ENCODE measurements at places on chromosomes 7 and 10.
A peak's percentile ranks its signal among the peaks of the same experiment; 100 is the strongest.

DNA sequence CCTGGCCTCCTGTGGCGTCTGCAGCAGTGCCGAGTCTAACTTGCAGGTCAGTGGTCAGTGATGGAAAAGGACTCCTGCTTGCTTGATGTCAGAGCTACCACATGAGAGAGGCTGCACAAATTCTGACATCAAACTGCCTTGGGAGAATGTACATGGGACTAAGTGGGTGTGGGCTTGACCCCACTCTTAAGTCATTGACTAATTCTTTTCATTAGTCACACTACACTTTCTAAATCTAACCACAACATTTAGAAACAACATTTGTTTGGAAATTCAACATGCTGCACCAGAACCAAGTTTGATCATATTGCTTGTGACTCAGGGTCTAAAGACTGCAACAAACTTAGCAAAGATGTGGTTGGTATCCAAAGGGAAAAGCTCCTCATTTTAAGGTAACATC, 24.4 kb upstream of the CDC14C start:
- DNase-seq = no peak

GRCh38 chr10:71238626-71239025, 26.3 kb downstream of the UNC5B start:
- no peak for DNase-seq

DNA sequence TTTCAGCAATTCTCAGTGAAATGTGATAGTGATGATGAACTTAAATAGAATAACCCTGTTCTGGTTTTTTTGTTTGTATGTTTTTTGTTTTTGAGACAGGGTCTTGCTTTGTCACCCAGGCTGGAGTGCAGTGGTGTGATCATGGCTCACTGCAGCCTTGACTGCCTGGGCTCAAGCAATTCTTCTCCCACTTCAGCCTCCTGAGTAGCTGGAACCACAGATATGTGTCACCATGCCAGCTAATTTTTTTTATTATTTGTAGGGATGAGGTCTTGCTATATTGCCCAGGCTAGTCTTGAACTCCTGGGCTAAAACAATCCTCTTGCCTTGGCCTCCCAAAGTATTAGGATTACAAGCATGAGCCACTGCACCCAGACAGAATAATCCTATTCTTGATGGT, 14.3 kb upstream of the COL17A1 start:
- DNase-seq = no peak

GRCh38 chr10:64091897-64092296, 570.7 kb downstream of the REEP3 start:
- DNase-seq = peak; percentile 9

- no peak for DNase-seq
Measured at GRCh38 chr10:124053971-124054370, 39.4 kb downstream of the CHST15 start.

DNA sequence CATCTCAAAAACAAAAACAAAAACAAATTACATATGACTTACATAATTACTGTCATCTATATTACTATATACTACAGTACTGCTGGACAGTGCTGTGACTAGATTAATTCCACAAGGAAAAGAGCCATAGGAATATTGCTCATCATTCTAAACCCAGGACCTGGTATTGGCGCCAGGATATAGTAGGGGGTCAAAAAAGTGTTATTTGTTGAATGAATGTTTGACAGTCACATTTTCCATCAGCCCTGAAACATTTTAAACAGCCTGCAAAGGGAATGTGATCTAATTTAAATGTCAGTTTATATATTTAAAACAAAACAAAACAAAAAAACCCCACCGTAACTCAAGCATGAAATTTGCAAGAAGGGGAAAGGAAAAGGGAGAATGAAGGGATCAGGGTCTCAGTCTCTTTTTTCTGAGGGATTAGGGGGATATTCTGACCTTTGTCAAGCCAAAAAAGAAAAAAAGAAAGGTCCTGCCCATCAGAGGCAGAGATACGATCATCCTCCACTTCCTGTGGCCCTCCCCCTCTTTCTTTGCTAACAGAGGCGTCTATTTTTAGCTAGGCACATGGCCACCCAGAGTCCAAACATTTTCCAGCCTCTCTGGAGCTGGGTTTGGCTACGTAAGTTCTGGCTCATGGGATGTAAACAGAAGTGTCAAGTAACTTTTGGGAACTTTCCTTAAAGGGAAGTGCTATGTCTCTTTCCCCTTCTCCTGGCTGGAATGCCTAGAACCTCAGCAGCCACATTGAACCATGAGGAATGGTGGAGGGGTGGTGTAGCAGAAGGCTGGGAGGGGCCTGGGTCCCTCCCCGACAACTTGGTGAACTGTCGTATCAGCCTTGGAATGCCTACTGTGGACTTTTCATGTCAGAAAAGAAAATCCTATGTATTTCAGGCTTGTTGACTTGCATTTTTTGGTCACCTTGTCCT, 44.6 kb upstream of the DLG5 start:
- peak; percentile 65 for DNase-seq

- DNase-seq = no peak
Measured at GRCh38 chr10:106815427-106816043, 349.0 kb downstream of the SORCS1 start.

- peak; percentile 30 for DNase-seq
Measured at GRCh38 chr10:33287112-33287511, 47.4 kb downstream of the NRP1 start.

DNA sequence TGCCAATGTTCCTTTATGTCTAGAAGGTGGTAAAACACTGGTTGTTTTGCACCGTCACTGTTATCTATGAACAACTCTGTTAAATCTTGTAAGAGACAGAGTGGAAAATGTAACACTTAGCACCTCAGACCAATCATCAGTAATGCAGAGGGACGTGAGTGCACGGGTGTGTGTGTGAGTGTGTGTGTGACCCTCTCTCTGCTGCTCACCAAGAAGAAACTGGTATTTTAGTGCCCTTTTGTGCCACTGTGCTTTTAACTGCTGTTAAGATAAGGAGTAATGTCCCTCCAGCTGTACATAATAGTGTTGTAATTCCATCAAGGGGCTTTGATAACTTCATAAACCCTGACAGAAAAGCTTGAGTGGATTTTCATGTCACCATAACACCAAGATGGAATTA, 130.1 kb downstream of the CREB5 start:
- no peak for DNase-seq

DNA sequence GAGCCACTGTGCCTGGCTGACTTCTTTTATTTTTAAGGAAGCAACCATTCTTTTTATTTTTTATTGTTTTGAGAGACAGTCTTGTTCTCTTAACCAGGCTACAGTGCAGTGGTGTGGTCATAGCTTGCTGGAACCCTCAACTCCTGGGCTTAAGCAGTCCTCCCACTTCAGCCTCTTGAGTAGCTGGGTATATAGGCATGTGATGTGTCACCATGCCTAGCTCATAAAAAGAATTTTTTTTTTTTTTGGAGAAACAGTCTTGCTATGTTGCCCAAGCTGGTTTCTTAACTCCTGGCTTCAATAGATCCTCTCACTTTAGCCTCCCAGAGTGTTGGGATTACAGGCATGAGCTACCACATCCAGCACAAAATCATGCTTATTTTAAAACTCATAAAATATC, 5.8 kb downstream of the MCU start:
- no peak for DNase-seq

DNA sequence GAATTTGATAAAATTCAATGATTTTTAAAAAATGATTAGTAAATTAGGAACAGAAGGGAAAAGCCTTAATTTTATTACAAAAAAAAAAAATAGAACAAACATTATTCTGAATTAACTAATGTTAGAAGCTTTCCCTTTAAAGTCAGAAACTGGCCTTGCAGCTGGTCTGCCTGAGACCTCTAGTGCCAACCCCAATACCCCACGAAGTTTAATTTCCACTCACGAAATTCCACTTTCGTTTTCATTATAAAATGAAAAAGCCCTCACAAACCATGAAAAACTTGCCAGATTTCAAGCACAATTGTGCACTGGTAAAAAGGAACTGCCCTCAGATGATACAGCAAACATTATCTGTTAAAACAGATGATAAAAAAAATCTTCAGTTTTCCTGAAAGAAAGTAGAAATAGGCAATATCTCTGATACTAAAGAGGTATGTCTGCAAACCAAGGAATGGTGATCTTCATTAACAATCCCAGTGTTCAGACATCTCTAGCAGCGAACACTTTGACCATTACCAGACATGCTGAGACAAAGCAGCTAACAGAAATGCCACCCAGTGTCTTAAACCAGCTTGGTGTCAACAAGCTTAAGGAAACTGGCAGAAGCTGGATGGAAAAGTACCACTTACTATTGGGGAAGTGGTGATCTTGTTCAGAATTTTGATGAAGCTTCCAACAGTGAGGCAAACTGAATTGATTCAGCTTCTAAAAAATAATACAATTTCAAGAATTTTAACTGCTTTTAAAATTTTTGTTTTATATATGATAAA, 80.2 kb downstream of the PALS2 start:
- DNase-seq = no peak

DNA sequence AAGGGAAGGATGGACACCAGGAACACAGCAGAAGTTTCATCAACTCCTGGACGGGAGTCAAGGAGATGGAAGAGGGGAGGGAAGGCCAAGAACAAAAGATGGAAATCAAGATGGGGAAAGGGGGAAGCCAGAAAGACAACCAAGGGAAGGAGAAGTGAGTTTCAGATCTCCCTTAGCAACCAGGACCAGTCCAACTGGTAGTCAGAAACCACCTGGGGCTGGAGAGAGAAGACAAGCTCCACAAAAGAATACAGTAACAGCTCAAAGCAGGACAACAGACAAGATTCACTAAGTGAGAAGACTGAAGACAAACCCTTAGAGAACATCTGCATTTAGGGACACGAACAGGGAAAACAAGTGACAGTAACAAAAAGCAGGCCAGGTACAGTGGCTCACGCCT, 30.6 kb downstream of the CDCA7L start:
- no peak for DNase-seq

GRCh38 chr10:132189016-132189415, 2.3 kb downstream of the DPYSL4 start:
- DNase-seq = no peak

- DNase-seq = no peak
Measured at GRCh38 chr7:85115862-85116261, 71.0 kb downstream of the SEMA3D start.

DNA sequence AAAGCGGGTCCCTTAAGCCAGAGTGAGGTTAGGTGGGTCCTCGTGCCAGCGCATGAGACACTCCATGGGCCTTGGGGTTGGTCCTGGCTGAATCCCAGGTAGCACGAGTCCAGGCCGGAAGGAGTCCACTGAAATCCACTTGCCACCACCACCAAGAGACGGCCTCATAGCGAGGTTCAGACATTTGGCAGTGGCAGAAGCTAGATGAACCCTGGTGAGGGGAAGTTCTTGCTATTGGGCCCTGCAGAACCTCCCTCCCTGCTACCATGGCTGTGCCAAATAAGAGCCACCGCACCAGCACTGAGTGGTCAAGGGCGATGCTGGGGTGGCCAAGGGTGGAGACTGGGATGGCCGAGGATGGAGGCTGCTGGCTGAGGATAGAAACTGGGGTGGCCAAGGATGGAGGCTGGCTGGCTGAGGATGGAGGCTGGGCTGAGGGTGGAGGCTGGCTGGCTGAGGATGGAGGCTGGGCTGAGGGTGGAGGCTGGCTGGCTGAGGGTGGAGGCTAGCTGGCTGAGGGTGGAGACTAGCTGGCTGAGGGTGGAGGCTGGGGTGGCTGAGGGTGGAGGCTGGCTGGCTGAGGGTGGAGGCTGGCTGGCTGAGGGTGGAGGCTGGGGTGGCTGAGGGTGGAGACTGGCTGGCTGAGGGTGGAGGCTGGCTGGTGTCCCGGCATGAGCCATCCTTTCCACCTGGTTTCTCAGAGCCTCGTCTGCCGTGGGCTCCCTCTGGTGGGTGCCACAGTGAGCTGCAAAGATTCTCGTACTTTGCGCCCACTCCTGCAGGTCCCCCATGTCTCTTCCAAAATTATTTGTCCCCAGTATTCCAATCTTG, 88.2 kb downstream of the ELFN1 start:
- DNase-seq = peak; percentile 28

DNA sequence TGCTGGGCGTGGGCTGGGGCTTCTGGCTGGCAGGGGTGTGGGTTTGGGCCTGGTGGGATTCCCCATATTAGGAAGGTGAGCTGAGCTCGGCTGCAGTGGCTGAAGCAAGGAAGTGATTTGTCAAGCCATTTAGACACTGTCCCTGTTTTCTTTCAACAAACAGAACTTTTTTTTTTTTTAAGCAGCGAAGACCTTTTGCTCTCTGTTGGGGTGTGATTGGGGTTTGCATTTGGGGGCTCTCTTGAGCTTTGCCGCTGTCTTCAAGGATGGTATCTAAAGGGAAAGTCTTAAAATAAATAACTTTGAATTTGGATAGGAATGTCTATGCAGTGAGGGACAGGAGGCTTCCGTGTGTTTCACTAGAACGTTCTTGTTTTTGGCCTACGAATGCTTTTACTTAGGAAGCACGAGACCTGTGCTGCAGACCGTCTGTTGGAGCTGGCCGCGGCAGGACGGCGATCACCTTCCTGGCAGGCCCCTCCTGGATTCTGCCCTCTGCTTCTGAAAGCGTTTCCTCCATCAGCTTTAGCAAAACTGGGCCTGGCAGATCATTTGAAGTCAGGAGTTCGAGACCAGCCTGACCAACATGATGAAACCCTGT, 43.9 kb downstream of the FOXK1 start:
- no peak for DNase-seq

DNA sequence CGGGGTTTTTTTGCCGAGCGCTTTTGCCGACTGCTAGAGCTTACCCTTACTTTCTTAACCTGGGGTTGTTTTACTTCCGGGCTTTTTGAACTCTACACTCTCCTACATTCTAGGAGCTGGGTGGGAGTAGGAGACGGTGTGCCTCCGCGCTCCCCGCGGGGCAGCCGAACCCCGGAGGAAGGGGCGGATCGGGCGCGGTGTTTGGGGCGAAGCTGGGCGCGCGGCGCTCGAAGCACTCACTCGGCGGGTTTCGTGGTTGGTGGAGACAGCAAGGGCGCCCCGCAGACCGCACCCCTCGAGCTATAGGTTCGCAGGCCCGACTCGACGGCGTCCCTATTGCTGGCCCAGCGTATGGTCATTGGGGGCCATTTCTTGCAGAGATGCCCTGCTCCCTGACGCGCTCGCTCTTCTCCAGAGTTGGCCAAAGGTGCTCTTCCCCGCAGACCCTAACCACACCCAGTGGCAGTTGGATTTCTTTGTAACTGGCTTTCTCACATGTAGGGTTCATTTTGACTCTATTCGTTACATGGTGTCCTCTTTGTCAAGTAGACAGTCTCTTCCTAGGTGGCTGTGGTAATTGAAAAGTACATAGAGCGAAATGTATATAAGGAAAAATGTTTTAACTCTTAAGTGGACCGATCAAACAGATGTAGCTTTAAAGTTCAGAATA, 364 bp downstream of the ZNF518A start:
- peak; percentile 90 for DNase-seq

- DNase-seq = no peak
Measured at GRCh38 chr10:75295868-75296441, 60.2 kb upstream of the COMTD1 start.

GRCh38 chr7:78099715-78100394, 301.3 kb downstream of the PHTF2 start:
- no peak for DNase-seq

GRCh38 chr7:46206476-46207060, 285.5 kb upstream of the IGFBP3 start:
- no peak for DNase-seq

- DNase-seq = no peak
Measured at GRCh38 chr10:62911210-62911963, 95.2 kb upstream of the EGR2 start.

Data from NCI-H510A treated with DMSO at 0.1 percent for 48 hours (cell line).